Kidney epithelial cell (primary cell): ENCODE measurements at places on chromosomes 5 and 9. TPM values are rescaled to one million over a fixed set of nuclear protein-coding genes. Genes with fewer than 3 reads are reported as not detected.

Gene FBLL1
- 0.84 and 1.0 TPM in 2 replicates for total RNA-seq

Gene F12
- total RNA-seq = 4.0 and 5.1 TPM in 2 replicates

DNA sequence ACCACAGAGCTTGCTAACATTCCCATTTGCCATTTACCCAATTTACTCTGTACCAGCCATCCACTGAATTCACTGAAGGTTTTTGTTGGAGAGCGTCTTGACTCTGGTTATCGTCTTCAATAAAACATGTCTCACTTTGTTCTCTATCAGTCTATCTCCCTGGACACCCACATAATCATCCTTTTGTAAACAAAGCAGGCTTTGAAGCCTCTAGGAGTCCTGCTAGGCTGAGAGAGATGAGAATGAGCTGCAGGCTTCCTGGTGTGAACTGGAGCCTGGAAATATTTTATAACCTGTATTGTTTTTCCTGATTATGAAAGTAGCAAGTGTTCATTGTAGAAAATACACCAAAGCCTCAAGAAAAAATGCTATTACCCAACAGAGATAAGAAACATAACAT, 140.6 kb upstream of the ZNF366 start:
- DNase-seq = no peak

GRCh38 chr5:36619012-36619635, 12.7 kb downstream of the SLC1A3 start:
- no peak for DNase-seq

- no peak for DNase-seq
These were observed 130.9 kb downstream of the EFNA5 start for GRCh38 chr5:107539726-107540330.

- no peak for DNase-seq
These were observed 15.8 kb downstream of the GZMK start for GRCh38 chr5:55039843-55040242.

Gene SCGB3A2
- total RNA-seq = not detected in 2 replicates

Gene PRRC2B
- 158 and 169 TPM in 2 replicates for total RNA-seq
